ENCODE measurements at places on chromosomes 7 and 10.

GRCh38 chr7:91957823-91958222, 17.2 kb downstream of the AKAP9 start:
- no peak for DNase-seq

DNA sequence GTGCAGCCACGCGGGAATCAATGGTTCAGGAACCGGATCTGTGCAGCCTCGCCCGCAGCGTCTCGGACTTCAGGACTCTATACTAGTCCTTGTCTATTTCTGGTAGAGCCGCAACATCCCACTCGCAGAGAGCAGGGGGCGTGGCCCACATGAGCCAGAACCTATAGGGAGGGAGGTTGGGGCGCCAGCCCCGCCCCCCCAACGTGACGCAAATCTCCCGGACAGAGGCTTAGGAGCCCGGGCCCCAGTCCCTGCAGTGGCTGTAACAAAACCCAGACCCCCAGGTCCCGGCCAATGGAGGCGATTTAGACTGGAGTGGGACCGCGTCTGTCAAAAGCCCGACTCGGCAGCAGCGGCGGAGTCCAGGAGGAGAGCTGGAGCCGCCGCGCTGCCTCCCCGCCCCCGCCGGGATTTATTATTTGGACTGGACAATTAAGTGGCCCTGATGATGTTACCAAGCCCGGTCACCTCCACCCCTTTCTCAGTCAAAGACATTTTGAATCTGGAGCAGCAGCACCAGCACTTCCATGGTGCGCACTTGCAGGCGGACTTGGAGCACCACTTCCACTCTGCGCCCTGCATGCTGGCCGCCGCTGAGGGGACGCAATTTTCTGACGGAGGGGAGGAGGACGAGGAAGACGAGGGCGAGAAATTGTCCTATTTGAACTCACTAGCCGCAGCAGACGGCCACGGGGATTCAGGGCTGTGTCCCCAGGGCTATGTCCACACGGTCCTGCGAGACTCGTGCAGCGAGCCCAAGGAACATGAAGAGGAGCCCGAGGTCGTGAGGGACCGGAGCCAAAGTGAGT, at the start of gene NKX2-3:
NKX2-3 (plus strand) TSS at position 256 of the 809 bp plus-strand sequence; CDS start at position 446, 190 bp downstream.
- no peak for DNase-seq

GRCh38 chr7:30470163-30470770, 8.3 kb downstream of the NOD1 start:
- DNase-seq = no peak

GRCh38 chr10:123858077-123858681, 33.4 kb downstream of the CPXM2 start:
- no peak for DNase-seq

DNA sequence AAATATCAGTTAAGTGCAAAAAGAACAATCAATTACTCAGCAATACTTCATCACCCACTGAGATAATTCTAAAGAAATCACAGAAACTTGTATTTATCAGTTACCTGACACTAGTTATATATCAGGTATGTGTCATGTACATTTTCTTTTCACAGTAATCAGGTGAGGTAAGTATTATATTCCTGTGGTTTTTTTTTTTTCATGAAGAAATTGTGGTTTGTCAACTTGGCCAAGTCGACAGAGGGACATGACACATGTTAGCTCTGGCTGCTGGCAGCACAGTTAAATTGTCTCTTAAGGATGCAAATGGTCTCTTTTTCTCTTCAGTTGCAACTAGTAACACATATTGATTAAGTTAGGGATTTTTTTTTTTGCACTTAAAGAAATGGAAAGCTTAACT, 13.7 kb upstream of the GPR141 start:
- no peak for DNase-seq

GRCh38 chr7:29091715-29092114, 54.6 kb downstream of the CPVL start:
- no peak for DNase-seq

DNA sequence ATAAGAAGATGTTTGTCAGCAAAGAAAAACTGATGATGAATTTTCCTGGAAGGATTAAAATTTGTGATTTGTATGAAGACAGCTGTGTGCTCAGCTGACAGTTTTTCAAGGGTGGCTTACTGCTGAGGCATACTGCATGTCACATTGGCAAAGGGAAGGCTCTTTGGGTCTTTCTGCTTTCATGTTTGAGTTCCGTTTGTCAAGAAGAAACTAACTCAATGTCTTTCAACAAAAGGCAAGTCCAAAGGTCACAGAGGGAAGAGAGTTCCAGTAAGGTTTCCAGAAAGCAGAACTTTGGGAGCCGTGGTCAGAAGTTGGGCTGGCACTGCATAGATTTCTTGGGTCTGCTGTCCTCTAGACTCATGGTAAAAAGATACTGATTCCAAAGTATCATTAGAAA, 16.9 kb downstream of the DYDC2 start:
- no peak for DNase-seq

GRCh38 chr7:26991796-26992195, 104.0 kb downstream of the HOXA1 start:
- no peak for DNase-seq

DNA sequence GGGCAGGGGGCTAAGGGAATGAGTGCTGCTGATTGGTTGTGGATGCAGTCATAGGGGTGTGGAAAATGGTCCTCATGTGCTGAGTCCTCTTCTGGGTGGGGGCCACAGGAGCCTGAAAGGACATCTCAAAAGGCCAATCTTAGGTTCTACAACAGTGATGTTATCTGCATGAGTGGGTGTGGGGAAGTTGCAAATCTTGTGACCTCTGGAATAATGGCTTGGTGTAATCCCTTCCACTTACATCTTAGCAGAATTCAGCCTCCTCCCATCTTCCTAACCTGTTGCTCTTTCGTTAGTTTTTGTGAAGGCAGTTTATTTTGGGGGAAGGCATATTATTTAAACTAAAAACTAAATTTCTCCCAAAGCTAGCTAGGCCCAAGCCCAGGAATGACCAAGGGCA, 42.0 kb upstream of the OIT3 start:
- no peak for DNase-seq

DNA sequence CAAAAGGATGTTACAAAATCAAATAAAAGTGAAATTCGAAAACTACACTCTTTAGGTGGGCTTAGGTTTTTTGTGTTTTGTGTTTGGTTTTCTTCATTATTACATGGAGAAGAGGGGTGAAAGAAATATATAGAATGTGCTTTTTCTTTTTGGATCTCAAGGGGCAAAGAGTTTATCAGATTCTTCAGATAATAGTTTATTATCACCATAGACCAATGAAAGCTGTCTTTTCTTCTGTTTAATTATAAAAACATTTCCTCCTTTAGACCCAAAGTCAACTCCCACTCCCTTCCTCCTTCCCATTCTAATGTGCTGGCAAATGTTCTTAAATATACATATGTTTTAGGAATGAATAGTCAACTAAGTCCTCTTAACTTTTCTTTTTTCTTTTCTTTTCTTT, 167.6 kb downstream of the AKR1D1 start:
- DNase-seq = no peak

GRCh38 chr10:117460846-117461765, 81.4 kb upstream of the EMX2 start:
- no peak for DNase-seq

GRCh38 chr7:136214356-136214755, 237.2 kb upstream of the MTPN start:
- DNase-seq = no peak

DNA sequence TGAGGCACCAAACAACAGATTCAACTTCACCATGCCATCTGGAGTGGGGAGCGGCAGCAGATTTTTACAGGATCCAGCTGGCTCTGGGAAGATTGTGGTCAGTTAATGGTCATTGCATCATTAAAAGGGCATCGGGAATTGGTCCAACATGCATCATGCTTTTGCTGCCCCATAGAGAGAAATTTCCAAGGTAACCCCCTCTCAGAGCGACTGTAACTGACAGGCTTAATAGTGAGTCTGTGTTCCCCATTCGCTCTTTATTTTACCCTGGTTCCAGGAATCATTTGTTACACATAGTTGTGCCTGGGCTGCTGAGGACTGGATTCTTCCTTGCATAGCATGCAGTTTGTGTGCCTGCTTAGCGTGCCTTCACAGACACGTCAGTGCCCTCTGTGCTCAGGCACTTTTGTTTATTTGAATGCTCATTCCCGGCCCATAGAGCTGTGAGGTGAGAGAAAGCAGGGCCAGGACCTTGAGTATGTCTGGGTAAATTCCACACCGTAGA, 49.9 kb downstream of the CDHR3 start:
- DNase-seq = no peak

DNA sequence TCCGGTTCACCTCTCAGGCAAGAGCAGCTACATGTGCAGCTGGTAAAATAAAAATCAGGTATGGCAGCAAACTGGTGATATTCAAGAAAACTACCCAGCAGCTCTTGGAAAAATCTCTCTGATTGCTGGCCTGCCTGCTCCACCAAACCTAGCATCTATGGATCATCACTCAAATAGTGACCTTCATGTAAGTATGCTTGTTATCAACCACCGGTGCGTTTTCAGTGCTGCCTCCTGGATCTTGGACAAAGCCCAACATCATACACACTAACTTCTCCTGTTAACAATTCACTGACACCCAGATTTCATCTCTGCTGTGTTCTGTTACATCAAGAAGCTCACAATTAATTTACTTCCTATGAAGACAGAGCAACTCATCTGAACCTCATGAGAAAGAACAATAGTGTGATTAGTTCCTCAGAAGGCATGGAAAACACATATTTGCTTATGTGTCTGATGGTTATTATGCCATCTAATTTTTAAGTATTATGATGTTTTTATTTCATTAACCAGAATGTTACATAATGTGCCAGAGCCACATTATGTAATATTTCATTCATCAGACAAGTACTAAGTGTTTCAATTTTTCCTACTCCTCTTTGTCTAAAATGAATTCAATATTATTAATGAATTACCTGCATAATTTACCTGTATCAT, 8.8 kb downstream of the CDK6 start:
- DNase-seq = no peak

DNA sequence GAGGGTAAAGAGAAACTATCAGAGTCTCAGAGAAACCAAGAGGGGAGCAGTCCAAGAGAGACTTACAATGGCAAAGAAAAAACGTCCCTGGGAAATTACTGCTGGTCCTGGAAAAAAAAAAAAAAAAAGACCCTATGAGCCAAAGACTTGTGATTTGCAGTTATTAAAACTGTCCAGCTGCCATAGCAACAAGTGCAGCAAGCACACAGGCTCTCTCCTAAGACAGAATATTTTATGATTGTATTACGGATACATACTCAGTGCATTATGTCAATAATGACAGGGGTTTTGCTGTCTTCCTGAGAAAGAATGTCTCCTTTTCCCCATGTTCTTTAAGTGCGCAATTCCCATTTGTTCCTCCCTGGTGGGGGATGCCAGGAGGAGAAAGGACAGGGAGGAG, 178.5 kb downstream of the GPAM start:
- no peak for DNase-seq

GRCh38 chr10:46524472-46525176, 31.8 kb downstream of the GPRIN2 start:
- peak; percentile 93 for DNase-seq
